ENCODE measurements at places on chromosomes 13 and 19. TPM values are rescaled to one million over a fixed set of nuclear protein-coding genes. Genes with fewer than 3 reads are reported as not detected.

GRCh38 chr13:93848247-93848646 lies 621.6 kb downstream of the GPC6 start:
- ATAC-seq = no peak

DNA sequence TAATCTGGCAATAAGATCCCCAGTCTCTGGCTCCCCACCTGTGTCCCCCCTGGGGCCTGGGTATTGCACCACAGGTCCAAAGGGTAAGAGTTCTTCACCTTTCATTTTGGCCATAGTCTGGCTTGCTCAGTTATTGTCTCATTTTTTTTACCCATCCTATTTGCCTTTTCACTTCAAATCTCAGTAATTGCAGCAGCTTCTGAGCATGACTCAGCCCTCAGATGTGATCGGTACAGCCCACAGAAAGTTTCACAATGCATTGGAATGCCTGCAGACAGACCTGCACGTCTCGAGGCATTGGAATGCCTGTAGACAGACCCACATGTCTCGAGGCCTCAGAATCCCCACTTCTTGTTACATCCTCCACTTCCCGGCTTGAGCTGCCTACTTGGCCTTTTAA lies 173.6 kb downstream of the NUFIP1 start:
- ATAC-seq = peak; percentile 92

DNA sequence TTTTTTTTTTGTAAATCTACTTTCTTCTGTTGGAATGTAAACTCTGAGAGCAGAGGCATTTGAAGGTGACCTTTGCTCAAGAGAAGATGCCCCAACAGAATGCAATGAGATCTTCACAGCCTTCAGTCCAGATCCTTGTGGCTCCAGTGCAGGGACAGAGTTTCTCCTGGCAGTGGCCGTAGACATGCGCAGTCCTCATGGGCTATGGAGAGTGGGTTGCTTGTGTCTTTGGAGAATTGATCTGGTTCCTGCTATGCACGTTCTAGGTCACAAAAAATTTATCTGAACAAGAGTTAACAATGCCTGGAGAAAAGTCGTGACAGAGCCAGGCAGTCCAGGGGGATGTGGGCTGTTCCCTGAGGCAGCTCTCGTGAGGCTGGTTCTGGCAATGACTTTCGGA lies 30.1 kb downstream of the TMEM255B start:
- ATAC-seq = no peak

- ATAC-seq = no peak
These were observed 3.8 kb upstream of the LTBP4 start for GRCh38 chr19:40597329-40597838.

- no peak for ATAC-seq
These were observed 76.0 kb downstream of the ZDHHC20 start for GRCh38 chr13:21383090-21383489.

DNA sequence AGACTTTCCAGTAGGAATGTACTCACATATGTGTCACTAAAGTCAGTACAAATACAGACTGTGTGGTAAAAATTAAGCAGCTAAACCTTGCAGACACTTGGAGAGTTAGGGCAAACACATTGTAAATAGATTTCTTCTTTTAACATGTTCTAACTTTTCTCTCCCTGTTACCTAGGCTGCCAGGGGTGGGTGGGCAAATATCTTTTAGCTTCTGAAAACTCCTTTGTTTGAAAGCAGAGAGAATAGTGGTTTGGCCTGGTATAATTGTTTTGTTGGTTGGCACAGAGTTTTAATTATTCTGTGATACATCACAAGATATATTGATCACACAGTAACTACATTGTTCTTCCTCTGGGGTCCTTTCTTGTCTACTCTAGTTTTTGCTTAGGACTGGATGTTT lies 289.8 kb upstream of the DACH1 start:
- ATAC-seq = peak; percentile 87

- ATAC-seq = peak; percentile 10
These were observed 18.4 kb upstream of the MYCBP2 start for GRCh38 chr13:77345150-77345780.

DNA sequence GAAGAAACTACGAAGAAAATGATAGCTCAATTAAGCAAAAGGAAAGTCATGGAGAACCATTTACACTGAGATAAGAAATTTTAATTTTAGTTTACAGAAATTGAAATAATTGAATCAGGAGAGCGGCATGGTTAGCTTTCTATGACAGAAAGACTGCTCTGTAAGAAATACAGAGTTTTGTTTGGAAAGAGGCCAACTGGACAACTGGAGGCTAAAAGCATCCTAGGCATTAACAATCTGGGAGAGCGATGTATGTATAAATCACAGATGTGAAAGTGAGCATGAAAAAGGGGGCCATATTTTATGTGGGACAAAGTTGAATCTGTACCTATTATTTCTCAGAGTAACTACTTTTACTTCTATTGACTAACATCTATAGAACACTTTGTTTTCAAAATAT lies 1608.8 kb upstream of the PCDH20 start:
- ATAC-seq = no peak

- ATAC-seq = peak; percentile 57
These were observed 3.2 kb downstream of the ELAVL1 start for GRCh38 chr19:8001995-8002849.

DNA sequence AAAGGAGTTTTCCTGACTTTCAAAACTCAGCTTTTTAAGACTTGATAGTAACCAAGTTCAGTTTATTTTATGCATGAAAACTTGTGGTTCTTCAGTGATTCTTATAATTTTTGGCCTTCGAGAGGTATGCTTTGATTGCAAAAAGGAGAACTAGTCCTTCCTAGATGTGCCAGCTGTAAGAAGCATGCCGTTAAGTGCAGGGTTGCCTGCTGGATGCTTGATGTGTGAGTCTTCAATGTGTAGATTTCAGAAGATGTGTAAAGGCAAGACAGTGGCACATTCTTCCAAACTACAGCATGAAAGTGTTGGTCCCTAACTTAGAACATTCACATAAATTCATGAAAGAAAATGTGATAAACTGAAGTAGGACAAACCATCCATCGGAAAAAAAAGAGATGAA lies 532.5 kb downstream of the DCT start:
- ATAC-seq = no peak

- no peak for ATAC-seq
These were observed 34.4 kb upstream of the SIN3B start for GRCh38 chr19:16794456-16795441.

- ATAC-seq = no peak
These were observed 39.7 kb upstream of the SACS start for GRCh38 chr13:23473221-23473620.

DNA sequence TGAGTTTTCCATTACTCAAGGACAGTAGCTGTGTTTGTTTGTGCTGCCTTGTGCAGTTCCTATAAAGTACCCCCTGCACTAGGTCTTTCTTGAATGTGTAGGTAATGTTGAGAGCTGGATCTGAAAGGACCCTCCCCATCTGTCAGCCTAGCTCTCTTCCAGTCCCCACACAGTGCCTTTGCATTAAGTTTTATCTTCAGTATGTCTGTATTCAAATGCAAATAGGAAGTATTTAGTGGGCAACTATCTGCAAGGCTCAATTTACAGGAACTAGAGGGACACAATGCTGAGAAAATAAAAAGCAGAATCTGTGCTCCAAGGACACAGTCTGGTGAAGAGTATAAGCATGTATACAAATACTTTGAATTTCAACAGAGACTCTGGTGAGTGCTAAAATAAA lies 558.5 kb downstream of the RFC3 start:
- ATAC-seq = no peak

- ATAC-seq = peak; percentile 49
These were observed 2.1 kb downstream of the DAPK3 start for GRCh38 chr19:3968556-3969434.

GRCh38 chr19:6739390-6739882 lies at the start of gene TRIP10:
Gene TRIP10 (plus strand): TSS chr19:6739680. CDS start chr19:6739762, 82 bp downstream.
- ATAC-seq = no peak

DNA sequence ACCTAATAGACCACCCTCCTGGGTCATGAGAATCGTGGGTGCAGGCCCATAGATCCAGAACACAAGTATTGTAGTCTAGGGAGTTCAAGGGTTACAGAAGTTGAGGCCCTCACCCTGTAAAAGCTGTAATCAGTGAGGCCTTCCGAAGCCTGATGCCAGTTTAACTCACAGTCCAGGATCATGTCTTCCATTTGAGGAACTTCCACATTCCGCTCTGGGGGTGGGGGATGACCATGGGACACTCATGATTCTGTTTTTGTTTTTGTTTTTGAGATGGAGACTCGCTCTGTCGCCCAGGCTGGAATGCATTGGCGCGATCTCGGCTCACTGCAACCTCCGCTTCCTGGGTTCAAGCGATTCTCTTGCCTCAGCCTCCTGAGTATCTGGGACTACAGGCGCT lies 1.7 kb upstream of the RASIP1 start:
- no peak for ATAC-seq

DNA sequence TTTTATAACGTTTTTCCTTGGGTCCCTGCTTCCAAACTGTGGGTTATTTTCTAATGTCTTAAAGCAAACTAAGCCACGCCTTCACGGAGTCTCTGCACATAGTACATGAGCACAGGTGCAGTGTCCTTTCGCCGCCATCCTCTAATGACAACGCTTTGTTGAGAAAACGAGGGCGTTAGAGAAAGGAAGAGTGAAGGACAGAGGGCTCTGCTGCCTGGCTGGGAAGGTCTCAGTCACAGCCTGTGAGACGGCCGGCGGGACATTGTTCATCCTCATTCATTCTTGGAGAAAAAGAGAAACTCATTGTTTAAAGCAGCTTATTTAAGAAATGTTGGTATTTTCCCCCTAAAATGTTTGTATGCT lies 9.5 kb downstream of the IL17D start:
- ATAC-seq = no peak

DNA sequence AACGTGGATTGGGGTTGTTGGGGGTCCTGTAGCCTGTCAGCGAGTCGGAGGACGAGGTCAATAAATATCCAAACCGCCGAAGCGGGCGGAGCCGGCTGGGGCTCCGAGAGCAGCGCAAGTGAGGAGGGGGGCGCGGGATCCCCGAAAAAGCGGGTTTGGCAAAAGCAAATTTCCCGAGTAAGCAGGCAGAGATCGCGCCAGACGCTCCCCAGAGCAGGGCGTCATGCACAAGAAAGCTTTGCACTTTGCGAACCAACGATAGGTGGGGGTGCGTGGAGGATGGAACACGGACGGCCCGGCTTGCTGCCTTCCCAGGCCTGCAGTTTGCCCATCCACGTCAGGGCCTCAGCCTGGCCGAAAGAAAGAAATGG lies 754 bp upstream of the SIX5 start:
- ATAC-seq = peak; percentile 0

DNA sequence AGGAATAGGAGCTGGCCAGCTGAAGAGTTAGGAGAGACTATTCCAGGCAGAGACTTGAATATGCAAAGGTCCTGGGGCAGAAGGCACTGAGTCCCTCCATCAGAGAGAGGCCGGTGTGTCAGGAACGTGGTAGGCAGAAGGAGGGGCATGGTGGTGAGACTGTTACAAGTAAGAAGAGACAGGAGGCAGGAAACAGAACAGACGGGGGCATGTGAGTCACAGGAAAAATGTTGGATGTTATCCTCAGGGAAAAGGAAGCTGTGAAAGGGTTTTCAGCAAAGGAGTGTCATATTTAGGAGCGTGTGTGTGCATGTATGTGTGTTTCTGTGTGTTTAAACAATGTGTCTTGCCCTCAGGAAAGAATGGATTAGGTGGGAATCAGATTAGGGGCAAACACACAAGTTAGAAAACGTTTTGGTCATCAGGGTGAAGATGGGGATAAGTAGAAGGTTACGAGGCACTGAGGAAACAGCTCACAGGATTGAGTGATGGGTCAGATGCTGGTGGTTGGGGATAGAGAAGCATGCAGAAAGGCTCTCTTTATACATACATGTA lies 1.1 kb downstream of the EDDM13 start:
- no peak for ATAC-seq

Gene KCNRG
- total RNA-seq = 4.7 TPM

Gene CGB8
- total RNA-seq = 0.77 TPM

Gene DCT
- 0.62 TPM for total RNA-seq

Gene ZNF471
- 0.15 TPM for total RNA-seq

Gene PTPRH
- total RNA-seq = 12.0 TPM

Gene CIRBP
- total RNA-seq = 930 TPM

Gene NALCN
- total RNA-seq = 2.4 TPM

Data from motor neuron (in vitro differentiated cells).